Astrocyte of the cerebellum (primary cell): ENCODE measurements at places on chromosomes 4 and X.

DNA sequence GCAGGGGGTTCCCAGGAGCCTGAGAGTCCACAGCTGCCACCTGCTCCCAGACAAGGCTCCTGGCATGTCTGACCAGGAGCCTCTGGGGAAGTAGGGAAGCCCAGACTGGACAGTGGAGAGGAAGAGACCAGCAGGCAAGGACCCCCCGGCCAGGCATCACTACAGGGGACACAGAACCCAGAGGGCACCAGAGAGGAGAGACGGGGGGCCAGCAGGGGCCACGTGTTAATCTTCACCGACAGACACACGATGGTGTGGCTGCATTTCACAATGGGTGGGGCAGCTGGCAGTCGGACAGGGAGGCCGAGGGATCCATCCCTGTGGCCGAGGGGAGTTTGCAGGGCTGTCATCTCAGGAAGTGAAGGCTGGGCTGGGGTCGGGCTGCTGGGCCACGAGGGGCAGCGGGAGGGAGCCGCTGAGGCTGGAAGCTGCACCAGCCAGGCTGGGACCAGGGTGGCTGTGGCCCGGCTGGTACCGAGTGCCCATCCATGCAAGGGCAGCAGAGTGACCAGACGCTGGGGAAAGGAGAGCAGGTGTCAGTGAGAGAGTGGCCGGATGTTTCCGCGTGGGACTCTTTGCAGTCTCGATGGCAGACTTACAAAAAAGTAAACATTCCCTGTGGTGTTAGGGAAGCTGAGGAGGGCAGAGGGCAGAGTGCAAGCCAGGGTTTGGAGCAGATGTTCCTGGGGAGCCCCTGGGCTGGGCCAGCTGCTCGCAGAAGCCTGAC lies 4.7 kb downstream of the PDE6B start:
- no peak for DNase-seq

- no peak for DNase-seq
These were observed 166.6 kb downstream of the LHFPL1 start for GRCh38 chrX:112513154-112513553.

DNA sequence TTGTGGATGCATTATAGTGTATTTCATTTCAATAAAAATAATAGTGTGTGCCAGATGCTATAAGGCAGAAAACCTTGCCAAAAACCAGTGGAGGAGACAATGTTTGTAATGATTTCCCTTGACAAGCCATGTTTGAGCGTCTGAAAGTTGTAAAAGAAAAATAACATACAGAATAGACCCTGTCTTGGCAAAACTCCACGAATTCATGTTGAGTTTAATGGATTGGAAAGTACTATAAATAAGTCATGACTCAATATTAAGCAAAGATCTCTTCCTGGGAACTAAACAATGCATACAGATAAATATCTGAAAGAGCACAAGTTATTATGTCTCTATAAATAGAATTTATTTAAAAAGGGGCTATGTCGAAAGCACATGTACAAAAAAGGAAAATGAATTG lies 543.5 kb downstream of the GABRG1 start:
- no peak for DNase-seq

DNA sequence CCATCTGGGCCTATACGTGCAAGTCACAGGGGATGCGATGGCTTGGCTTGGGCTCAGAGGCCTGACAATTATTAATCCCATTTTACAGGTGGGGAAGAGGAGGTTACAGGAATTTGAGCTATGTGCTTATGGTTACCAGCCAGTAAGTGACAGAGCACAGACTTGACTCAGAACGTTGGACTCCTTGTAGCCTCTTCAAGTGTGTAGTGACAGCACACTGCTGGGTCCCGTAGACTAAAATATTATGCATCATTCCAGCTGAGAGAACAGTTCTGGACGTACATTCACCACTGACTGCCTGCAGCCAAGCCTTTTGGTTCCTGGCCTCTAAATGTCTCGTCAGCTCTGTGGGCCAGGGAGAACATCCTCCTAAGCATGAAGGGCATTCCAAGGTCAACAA lies 314.5 kb downstream of the GPAT3 start:
- DNase-seq, result no peak

DNA sequence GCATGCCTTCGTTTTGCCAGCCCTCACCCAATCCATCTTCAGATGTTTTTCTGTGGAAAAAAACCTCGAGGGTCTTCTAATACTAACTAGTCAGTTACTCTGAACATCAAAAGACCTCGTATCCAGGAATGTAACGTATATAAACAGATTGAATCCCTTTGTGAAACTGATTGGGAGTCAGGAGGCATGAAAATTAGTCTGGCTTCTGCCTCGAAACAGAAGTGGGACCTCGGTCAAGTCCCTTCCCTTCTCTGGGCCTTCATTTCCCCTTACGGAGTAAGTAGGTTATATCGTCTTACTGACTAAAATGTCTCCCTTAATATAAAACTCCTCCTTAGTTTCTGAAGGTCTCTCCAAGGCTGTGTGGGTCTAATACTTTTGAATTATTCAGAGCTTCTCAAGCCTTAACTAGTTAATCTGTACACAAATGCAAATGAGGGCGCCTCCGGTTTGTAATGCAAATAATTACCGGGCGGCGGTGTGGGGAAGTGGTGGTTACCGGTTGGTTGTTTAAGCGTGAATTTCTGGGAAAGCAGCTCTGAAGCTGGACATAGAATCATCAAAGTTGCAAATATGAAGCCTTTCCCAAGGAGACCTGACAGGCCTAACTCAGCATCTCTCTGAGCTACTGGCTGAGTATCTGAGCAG lies 11.4 kb upstream of the NKRF start:
- DNase-seq, result no peak

GRCh38 chr4:108029016-108029720 lies 39.5 kb downstream of the HADH start:
- DNase-seq, result no peak

DNA sequence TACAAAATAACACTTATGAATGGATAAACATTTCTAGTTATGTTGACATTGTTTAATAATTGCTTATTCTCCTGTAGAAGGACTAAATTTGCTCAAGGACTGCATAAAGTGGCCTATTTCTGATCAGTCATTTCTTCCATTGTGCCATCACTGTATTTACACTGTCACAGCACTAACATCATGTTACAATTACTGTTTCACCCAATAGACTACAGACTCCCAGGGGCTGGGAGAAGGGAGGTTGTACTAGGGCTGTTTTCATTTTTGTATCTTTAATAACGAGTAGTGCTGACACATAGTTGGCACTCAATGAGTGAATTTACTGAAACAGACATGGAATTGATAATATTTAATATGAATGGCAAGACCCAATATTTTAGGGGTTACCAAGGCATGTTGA lies 139.5 kb downstream of the SLC10A7 start:
- no peak for DNase-seq

- no peak for DNase-seq
These were observed 98.4 kb upstream of the TENM3 start for GRCh38 chr4:182144626-182145333.

- no peak for DNase-seq
These were observed 28.7 kb downstream of the S100G start for GRCh38 chrX:16678689-16679088.
